ENCODE measurements at places on chromosomes 4 and X.

GRCh38 chrX:97844943-97845342 is 961.2 kb downstream of the RPA4 start:
- DNase-seq, result no peak

DNA sequence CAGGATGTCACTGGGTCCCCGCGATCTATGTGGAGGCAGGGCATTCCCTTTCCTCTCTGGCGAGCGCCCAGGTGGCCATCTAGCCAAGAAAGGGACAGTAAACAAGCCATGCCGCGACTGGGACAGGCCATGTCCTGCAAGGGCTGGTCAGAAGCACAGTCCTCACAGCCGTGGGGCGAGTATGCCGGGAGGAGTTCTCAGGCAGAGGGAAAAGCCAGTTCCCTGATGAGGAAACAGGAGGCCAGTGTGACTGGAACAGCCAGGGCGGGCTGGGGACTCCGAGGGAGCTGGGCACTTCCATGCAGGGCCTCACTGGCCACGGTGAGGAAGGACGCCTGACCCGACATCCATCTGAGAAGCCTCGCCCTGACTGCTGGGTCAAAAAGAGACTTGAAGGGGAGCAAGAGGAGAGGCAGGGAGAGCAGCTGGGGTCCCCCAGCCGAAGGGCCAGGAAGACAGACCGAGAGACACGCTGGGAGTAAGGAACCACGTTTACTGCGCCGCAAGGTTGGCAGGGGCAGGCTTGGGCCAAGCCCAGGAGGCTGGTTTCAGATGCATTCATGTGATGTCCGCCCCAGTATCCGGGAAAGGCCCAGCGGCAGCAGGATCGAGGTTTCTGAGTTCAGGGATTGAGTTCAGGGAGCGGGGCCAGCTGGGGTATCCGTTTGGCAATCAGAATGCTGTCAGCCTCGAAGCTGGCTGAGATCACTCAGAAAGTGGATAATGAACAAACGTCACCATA is 15.0 kb downstream of the CFAP99 start:
- DNase-seq, result no peak

DNA sequence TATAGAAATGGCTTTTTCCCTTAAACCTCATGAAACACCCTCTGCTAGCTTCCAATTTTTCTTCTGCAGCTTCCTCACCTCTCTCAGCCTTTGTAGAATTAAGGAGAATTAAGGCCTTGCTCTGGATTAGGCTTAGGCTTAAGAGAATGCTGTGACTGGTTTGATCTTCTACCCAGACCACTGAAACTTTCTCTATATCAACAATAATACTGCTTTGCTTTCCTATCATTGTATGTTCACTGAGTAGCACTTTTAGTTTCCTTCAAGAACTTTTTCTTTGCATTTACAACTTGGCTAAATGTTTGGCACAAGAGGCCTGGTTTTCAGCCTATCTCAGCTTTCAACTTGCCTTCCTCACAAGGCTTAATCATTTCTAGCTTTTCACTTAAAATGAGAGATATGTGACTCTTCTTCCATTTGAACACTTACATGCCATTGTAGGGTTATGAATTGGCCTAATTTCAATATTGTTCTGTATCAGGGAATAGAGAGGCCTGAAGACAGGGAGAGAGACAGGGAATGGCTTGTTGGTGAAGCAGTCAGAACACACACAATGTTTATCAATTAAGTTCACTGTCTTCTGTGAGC is 28.2 kb downstream of the TMEM154 start:
- no peak for DNase-seq

GRCh38 chr4:77538574-77539157 is 67.0 kb upstream of the CXCL13 start:
- DNase-seq, result no peak

DNA sequence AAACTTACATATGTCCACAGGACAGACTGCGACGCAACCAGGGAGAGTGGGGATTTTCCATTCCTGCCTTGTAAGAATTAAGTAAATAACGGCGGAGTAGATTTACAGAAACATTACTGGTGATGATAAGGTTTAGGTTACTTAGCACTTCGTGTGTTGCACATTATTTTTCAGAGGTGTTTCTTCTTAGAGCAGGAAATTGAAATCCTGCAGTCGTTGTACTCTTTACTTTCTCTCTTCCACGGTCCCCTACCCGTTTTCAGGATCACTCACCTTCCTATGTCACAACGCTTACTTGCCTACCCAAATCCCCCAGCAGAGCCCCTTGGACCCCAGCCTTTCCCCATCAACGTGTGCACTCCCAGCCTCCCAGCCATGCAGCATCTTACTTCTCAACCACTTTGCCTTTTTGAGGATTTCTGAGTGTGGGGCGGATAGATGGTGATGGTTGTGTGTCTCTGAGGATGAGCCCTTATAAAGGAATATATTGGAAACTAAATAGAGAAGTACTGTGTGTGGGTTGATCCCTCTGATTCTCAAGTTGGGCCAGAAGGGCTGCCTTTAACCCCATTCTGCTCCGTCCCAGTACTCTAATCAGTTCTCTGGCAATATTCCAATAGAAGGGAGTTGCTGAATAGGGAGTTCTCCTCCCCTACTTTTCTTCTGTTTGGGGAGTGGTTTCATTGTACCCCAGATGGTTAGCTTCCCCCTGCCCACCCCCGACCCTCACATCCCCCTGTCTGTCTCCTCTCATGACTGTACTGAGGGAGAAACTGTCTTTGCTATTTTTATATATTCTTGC is 1.6 kb downstream of the MID2 start:
- no peak for DNase-seq

GRCh38 chrX:48490661-48491060 is 14.7 kb downstream of the FTSJ1 start:
- DNase-seq, result no peak

GRCh38 chr4:104128850-104129213 is 365.9 kb downstream of the CXXC4 start:
- no peak for DNase-seq

DNA sequence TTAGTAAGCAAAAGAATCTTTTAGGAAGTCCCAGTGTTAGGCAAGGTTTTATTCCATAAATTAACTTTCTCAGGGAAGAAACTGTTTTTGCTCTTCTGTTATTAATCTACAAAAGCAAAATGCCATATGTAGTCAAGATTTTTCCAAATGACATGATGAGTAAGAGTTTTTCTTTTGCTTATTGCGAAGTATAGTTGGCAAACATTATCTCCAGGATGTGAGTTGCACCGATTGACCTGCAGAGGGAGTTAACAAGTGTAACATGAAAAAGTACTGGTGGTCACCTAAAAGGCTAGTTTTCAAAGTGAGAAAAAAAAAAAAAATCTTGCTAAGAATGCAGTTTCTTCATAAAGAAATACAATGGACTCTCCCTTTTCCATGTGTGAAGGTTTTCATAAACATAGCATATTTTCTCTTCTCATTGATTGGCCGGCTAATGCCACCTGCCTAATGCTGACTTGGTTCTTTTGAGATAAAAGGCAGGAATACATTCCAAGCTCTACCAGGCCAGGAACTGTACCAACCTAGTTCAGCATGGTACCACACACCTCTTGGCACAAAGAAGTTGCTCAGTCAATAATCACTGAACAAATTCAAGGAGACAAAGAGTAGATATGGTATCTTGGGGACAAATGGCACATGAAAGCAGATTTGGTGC is 100.2 kb downstream of the LNX1 start:
- DNase-seq, result no peak

- DNase-seq, result no peak
Measured at GRCh38 chr4:89284828-89285227, 22.8 kb downstream of the GPRIN3 start.

DNA sequence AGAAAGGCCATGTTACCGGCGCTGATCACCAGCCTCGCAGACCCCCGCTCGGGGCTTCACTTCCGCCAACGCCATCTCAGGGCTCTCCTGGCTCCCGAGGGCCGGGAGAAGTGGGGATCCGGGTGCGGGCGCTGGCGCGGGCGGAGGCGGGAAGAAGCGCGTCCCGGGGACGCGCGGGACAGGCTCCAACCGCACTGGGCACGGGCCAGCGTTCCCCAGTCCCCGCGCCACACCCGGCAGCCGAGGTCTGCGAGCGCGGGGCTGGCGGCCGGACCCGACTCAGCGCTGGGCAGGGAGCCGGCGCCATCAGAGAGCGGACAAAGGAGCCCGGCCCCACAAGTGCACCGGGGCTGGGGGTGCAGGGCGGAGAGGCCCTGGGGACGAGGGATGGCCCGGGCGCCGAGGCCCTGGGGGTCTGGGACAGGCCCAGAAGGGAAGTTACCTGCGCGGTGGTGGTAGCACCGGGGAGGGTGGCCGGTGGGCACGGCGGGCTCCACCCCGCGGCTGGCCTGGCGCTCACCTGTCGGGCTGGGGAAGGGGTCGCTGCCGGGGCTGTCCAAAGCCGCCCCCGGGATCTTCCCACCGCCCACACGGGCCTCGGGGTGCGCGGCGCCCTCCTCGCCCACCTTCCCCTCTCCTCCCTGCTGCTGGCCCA is 449 bp downstream of the CTPS2 start:
- no peak for DNase-seq

DNA sequence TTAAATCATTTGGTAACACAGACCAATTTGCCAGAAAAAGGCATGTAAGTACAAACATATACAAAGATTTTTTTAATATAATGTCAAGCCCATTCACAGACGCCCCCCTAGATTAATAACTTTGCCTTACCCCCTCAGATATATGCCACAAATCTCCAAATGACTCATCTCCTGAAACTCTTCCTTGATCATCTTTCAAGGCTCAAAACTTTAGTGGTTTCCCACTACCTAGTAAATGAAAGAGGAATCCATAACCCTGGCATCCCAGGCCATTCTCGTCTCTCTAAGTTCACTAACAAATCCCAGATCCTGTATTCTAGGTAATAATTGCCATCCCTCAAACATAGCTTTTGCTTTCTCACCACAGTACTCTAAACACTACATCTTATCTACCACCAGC is 61.9 kb downstream of the PRSS12 start:
- no peak for DNase-seq

- DNase-seq, result no peak
Measured at GRCh38 chrX:109839694-109840567, 106.9 kb upstream of the ACSL4 start.

GRCh38 chr4:76293772-76294171 is 12.8 kb upstream of the STBD1 start:
- no peak for DNase-seq

DNA sequence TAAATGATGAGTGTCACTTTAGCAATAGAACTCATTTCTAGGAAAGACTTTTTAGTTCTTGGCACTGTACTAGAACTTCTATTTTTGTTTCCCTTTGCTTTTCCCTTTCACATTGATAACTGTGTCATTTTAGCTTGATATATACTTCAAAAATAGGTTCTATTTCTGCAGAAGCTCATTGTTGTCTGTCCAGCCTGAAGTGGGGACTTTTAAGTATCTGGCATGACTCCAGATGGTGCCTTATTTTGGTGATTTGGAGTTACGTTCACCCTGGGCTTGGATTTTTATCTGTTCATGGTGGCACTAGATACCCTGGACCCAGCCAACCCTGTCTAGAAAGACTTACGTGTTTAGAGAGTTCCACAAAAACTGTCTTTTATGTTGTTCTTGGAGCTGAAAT is 3.4 kb downstream of the ABHD18 start:
- DNase-seq, result no peak

GRCh38 chr4:37241647-37242046 is 2.9 kb upstream of the NWD2 start:
- DNase-seq, result no peak

DNA sequence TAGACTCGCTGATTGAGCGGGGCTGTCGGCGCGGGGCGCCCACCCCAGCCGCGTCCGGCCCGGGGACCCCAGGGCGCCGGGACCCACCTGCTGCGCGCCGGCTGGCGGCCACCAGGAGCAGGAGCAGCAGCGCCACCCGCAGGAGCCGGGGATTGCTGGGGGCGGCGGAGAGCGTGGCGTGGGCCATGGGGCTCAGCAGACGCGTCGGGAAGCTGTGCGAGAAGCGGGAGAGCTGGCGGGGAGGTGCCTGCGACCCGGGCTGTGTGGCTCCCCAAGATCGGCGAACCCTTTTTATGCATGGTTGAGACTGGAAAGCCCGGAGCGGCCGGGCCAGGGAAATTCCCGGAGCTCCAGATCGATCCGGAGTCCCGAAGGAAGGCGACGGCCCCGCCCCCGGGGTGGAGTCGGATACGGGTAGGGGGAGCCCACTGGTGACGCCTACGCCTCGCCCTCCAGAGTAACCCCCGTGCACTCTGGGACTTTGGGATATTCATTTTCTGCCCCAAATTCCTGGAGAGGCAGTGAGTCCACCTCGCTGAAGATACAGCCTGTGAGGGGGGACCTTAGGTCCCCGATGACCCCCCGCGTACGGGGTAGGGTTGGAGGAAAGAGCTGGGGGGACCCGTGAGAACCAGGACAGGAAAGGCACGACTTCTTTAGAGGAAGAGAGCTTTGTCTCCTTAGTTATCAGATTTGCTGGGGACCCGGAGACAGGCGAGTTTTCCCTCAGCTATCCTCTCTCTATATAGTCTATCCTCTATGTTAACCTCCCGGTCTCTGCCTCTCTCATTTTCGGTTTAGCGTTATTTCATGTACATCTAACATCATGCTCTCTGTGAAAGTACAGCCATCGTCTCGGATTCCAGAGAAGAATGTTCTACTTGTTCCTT is at the start of gene CXCL3:
TSS of gene CXCL3 (minus strand) at position 265 of the 890 bp plus-strand sequence. CDS start at position 187, 78 bp downstream.
- no peak for DNase-seq

DNA sequence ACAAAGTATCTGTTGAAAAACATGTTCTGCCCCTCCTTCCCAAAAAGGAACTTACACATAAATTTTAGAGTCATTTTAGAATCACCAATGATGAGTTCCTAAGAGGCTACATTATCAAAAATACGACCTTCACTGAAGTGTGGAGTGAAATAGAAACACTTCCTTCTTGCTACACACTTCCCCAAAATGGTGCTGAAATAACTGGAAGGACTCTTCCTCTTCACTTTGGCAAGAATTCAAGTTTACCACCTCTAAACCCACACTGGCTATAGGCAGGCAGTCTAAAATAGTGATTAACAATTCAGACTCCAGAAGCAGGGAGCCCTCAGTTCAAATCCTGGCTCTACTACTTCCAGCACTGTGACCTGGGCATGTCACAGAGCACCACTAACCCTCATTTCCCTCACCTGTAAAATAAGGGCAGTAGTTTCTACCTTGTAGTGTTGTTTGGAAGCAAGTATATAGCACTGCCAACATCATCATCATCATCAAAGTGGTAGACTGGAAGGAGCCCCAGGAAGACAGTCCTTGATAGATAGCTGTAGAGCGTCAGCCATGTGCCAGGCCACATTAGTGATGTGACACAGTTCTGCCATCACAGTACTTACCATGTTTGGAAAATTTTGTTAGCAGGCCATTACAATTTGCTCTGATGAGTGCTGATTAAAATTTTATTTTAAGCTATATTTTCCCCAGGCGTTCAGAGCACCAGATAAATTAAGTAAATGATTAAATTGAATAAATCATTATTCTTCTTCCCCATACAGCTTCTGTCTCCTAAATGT is 103.3 kb downstream of the PARM1 start:
- no peak for DNase-seq

DNA sequence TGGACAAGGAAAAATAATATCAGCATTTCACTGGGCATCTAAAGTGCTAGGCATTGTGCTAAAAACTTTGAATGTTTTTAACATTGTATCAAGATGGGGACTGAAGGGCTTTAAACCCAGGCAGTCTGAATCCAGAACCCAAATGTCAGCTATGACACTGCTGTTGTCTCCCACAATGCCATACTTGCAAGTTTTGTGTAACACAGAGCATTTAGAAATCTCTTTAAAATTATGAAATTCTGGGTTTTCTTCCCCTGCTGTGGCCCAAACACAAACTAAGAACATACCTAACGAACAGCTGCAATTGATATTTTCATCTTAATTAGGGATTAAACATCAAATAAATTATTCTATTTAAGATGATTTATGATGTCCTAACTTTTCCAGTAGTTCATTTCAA is 66.8 kb upstream of the LSM6 start:
- no peak for DNase-seq

GRCh38 chr4:38266616-38267015 is 306.4 kb downstream of the PTTG2 start:
- DNase-seq, result no peak

GRCh38 chrX:47583240-47583861 is 1.1 kb downstream of the TIMP1 start:
- no peak for DNase-seq

All from activated T-helper 1 cell treated with anti-CD3 and anti-CD28 coated beads, Interleukin-2, amount 50 U/mL, for 16 hours (primary cell).